GM13976 (cell line): ENCODE measurements at places on chromosomes 3 and 15.

GRCh38 chr3:184184546-184185230, 1.3 kb upstream of the ABCF3 start:
- no peak for DNase-seq

DNA sequence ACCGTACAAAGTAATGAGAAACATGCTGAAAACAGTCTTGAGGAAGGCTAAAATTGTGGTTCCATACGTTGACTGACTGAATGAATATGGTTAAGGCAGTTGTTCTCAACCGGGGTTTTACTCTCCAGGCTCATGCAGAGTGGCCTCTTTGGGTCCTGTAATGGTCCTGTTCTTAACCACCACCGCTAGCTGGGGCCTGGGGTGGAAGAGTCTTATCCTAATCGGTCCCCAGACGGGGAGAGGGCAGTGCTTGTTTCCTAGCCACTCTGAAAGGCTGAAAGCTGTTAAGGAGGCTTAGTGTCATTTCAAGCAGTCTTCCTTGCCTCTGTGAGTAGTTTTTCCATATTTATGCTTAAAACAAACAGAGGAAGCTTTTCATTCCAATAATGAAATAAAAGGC, 32.0 kb downstream of the SELENOT start:
- DNase-seq, result no peak

- no peak for DNase-seq
Measured at GRCh38 chr3:144361002-144361401, 389.4 kb downstream of the DIPK2A start.

DNA sequence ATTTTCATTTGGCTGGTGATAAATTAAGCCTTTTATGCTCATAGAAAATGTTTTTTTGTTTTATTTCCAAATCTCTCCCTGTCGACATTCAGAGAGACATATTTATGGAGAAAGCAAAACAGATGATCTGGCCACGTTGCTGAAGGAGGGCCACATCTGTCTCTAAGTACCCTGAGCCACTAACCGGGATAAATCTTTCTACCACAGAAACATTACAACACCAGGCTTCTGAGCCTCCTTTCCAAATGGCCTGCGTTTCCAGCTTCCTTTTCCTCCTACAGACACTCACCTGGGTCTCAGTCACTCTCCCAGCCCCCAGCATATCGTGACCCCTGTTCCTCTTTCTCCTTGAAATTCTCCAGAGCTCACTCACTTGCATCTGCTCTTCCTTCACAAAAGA, 161.0 kb downstream of the ARRDC4 start:
- DNase-seq, result no peak
